Stimulated activated CD4-positive, alpha-beta T cell treated with anti-CD3 and anti-CD28 coated beads, Interleukin-15, amount 100 ng/mL, for 1 hour (primary cell): ENCODE measurements at places on chromosomes 7 and 10.

DNA sequence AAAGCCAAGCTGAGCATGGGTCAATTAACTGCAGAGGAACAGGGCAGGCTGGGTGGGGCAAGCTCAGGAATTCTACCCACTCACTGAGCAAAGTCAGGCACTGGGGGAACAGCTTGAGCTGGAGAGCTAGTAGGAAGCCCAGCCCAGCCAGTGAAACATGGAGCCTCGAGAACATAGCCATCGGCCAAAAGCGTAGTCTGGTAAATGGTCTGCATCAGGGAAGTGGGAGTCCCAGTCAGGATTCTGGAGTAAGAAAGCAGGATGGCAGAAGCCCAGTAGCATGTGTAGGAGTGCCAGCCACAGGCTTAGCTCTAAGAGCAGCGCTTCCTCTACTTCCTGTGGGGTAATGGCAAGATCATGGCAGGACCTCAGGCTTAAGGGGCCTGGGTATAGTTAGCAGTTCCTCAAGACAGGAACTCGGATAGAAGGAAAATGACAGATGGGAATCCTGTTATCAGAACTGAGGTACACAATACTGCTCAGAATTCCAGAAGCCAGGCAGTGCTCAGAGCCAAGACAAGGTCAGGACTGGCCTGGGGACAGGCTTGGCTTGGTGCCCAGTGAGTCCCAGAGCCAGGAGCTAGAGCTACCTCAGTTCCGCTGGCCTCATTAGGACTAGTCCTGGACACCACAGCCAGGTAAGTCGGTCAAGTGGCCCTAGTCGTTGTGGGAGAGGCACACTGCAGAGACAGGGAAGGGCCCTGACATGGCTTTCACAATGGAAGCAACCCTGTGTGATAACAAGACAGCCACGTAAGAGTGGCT lies 65.4 kb upstream of the MXI1 start:
- no peak for DNase-seq

GRCh38 chr7:50293509-50294179 lies 10.9 kb upstream of the IKZF1 start:
- no peak for DNase-seq

DNA sequence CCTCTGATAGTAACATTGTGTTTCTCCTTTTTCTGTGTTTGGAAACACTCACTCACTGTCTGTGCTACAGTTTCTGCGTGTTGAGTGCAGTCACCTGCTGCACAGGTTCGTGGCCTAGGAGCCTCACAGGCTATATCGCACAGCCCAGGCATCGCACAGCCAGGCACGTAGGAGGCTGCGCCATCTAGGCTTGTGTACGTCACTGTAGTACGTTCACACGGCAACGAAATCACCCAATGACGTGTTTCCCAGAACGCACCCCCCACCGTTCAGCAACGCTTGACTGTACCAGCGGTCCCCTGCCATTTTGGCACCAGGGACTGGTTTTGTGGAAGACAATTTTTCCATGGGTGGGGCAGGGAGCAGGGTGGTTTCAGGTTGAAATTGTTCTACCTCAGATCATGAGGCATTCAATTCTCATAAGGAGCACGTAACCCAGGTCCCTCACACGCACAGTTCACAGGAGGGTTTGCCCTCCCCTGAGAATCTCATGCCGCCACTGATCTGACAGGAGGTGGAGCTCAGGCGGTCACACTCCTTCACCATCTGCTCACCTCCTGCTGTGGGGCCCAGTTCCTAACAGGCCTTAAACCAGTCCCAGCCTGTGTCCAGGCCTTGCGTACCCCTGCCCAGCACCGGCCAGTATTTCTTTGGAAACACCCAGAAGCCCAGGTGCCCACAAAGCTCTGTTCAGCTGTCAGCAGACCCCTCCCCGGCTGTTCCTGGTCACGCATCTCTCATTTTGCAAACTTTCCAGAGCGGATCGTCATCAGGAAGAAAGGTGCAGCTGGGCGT lies 23.2 kb upstream of the PRKAR1B start:
- DNase-seq: no peak

- no peak for DNase-seq
These were observed 159.8 kb downstream of the PIP4K2A start for GRCh38 chr10:22554461-22555182.

GRCh38 chr7:54812756-54813322 lies 53.8 kb upstream of the SEC61G start:
- no peak for DNase-seq

- DNase-seq: no peak
These were observed 77.1 kb upstream of the FGFR2 start for GRCh38 chr10:121675344-121675743.

- no peak for DNase-seq
These were observed 178.8 kb upstream of the MKLN1 start for GRCh38 chr7:131148708-131149428.

- DNase-seq: no peak
These were observed 113.1 kb upstream of the VSTM2A start for GRCh38 chr7:54429111-54429510.

DNA sequence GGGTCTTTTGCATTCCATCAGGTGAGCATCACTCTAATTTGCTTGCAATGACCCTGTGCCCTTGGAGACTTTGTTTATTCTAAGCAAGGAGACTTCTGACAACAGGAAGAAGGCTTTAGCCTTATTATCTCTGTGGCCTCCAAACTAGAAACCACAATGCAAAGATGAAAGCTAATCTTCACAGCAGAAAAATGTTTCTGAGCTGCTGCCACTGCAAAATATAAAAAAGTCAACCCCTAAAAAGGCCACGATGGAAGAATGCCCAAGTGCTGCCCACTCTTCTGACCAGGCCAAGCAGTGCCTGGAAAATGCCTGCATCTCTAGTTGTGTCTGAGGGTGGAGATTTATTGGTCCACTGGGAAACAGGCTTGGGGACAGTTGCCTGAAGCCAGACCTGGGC lies 299.9 kb downstream of the C7orf25 start:
- DNase-seq: no peak

- DNase-seq: no peak
These were observed 3.2 kb upstream of the MTG1 start for GRCh38 chr10:133390597-133391248.

- DNase-seq: peak; percentile 86
These were observed 82.1 kb upstream of the PDGFA start for GRCh38 chr7:601595-602340.

DNA sequence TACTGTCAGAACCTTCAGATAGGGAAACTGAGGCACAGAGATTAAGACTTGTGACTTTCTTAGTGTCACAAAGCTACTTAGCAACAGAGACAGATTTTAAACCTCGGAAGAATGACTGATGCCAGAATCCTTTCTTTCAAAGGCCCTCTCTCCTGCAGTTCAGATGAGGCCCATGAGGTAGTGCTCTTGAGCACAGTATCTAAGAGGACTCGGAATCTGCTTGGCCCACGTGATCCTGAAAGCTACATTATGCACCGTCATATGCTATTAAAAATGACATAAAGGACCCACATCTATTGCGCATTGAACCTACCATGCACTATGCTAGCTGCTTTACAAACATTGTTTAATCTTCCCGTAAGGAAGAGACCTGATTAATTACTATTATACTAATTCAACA lies 355.9 kb downstream of the SFMBT2 start:
- DNase-seq: no peak
